ENCODE measurements at places on chromosomes 7 and 10. TPM values are rescaled to one million over a fixed set of nuclear protein-coding genes. Genes with fewer than 3 reads are reported as not detected.

GRCh38 chr7:158956805-158957509 lies 100.6 kb downstream of the DYNC2I1 start:
- DNase-seq, result no peak

DNA sequence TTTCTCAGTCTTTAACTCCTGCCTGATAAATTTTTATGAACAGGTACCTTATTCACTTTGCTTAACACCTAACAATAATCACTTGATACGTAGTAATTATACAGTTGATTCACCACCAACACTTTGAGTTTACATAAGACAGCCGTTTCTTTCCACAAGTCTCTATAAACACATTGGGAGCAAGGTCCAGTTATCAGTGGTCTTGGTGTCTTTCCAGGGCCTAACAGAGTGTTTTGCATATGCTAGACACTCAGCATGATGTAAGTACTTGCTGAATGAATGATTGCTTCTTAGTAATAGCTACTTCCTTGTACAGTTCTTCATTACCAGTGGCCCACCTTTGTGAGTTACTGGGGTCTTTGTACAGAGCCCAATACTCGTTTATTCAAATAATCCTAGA lies 6.4 kb downstream of the CLDN12 start:
- no peak for DNase-seq

- no peak for DNase-seq
Measured at GRCh38 chr10:110174201-110174600, 33.2 kb upstream of the MXI1 start.

GRCh38 chr10:5047912-5048628 lies 44.4 kb upstream of the AKR1C2 start:
- DNase-seq, result no peak

DNA sequence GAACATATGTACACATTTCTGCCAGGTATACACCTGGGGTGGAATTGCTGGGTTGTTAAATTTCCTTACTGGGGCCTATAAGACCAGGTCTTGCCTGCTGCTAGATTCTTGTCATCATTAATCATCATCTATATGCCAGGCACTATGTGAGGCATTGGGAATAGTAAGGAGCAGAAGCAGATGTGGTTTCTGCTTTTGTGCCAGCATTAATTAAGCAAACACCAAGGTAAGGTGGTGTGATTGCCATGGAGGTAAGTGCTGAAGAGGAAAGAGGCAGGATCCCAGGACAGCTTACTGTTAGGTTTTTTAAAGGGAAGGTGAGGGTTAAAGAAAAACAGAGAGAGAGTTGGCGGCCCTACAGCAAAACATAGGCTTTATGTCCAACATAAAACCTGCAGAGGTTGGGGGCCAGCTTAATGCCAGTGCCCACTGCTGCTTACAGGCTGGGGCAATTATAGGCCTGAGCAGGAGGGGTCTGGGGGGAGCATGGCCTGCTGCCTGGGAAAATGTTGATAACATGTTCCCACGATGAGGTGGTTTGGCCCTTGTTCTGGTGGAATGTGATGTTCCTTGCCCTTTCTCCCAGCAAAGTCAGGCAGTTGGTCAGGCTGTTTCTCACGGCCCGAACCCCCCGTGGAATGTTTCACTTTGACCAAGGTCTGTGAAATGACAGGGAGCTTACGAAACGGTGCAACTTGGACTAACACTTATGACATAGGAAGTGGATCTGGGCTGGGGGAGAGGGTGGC lies 93.9 kb downstream of the RBM20 start:
- DNase-seq, result no peak

DNA sequence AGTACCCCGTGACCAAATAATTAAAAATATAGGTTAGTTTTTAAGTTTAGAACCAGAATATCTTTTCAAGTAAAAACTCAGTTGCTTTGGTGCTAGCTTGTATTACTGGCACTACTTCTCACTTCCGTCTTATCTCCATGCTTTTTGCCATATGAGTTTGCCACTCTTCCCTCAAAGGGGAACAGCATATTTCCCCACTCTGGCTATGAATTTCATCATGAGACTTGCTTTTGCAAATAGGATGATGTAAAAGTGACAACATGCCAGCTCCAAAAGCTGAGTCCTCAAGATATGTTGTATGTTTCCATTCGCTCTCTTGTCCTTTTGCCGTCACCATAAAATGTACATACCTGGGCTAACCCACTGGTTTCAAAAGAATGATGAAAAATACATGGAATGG lies 178.1 kb upstream of the SEMA3A start:
- no peak for DNase-seq

DNA sequence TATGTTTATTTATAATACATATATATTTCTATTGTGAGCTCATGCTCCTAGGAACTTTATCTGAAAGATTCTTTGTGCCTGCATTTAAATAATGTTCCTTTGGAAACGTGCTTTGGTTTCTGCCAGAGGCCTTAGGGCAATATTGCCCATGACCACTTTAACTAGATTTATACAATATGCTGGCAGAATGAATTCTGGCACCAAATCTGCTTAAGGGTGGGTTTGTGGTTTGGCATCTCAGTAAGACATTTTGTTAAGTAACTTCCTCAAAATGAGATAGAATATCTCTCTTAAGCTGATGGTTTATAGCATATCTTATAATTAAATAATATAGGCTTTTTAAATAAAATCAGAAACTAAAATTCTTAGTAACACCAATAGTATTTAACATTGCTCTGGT lies 252.9 kb downstream of the RNLS start:
- no peak for DNase-seq

DNA sequence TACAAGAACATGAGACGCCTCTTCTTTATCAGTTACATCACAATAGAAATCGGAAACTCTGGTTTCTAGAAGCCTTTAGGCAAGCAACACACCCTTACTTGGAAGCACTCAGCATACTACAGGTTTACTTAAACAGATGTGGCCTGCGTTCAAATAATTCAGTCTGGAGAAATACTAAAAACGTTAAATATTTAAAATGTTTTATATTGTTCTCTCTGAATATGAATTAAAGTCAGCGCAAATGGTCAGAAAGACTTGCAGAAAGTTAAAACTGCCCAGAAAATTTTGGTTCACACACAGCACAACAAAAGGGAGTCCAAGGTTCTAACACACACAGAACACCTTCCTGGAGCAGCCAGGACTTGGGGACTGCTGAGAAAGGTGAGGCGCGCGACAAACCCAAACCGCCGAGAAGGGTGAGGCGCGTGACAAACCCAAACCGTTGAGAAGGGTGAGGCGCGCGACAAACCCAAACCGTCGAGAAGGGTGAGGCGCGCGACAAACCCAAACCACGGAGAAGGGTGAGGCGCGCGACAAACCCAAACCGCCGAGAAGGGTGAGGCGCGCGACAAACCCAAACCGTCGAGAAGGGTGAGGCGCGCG lies 25.8 kb downstream of the ESYT2 start:
- no peak for DNase-seq

The SLC18A2 gene
- total RNA-seq, result 1.1 TPM

The CTAGE15 gene
- not detected for total RNA-seq

The MAP3K8 gene
- total RNA-seq, result 20.0 TPM

The NFE2L3 gene
- total RNA-seq, result 3.6 TPM

The TFEC gene
- 3.1 TPM for total RNA-seq
